Skin of body (tissue), 3 donors: ENCODE measurements at places on chromosomes 1 and 21.

GRCh38 chr1:39898191-39898590, 3.5 kb downstream of the MYCL start:
- no peak for DNase-seq

DNA sequence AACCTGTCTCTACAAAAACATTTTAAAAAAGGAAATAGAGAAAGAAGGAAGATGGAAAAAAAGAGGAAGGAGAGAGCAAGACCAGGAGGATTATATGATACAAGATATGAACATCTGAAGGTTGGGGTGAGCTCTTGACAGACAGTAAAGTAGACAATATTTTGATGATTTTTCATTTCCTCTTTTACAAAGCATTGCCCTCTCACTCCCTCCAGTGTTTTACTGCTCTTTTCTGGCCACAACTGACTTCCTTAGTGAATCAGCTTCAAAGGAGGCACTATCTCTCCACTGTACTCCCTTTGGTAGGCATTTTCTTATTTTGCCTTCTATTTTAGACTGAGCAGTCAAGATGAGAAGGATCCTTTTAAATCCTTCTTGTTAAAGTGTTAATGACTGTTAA, 296.7 kb downstream of the KCTD3 start:
- DNase-seq, result no peak

- no peak for DNase-seq
These were observed 74.5 kb downstream of the S1PR1 start for GRCh38 chr1:101311146-101311920.

DNA sequence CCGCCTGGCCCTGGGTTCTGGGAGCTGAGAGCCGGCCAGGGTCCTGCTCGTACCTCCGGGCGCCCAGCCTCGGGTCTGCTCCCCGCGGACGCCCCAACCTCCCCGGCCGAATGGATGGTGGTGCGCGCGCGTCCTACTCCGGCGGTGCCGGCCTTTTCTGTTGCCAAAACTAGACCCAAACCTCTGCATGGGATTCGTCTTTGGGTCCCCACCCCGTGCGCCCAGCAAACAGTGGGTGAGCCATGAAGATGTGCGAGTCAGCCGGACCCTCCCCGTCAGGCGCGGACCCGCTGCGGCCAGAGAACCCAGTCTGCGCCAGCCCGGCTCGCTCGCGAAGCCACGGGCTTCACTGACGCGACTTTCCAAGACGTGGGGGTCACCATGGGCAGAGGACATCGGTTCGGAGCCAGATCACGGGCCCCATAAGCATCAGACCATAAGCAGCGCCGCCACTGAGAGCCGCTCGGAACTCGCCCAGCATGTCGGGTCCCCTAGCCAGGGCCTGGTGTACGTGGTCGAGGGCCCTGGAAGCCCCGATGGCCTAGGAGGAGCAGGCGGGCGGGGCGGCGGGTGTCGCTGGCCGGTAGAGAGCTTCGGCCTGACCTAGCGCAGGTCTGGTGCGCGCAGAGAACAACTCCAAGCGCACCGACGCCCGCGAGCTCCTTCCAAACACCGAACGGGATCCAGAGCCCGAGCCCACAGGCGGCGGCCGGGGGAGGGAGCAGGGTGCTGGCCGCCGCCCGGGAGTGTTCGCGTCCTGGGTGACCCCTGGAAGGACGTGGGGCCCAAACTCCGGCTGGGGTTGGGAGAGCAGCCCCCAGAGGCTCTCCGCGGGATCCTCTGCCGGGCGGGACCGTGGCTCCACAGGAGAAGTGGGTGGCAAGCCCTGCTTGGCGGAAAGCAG, 1.0 kb upstream of the TP73 start:
- no peak for DNase-seq

- DNase-seq, result peak; percentile 20
These were observed 52.3 kb downstream of the PLEKHA6 start for GRCh38 chr1:204307334-204307883.
